ENCODE measurements at places on chromosomes 6 and 20. TPM values are rescaled to one million over a fixed set of nuclear protein-coding genes. Genes with fewer than 3 reads are reported as not detected.

GRCh38 chr6:80388507-80388906 is 282.0 kb downstream of the BCKDHB start:
- no peak for DNase-seq
- no peaks in the 10 kb centered on the region for H3K36me3 ChIP-seq
- H3K27ac ChIP-seq = no peak overlapping the region
- H3K4me1 ChIP-seq = no peaks in the 10 kb centered on the region
- H3K4me3 ChIP-seq = no peak overlapping the region

DNA sequence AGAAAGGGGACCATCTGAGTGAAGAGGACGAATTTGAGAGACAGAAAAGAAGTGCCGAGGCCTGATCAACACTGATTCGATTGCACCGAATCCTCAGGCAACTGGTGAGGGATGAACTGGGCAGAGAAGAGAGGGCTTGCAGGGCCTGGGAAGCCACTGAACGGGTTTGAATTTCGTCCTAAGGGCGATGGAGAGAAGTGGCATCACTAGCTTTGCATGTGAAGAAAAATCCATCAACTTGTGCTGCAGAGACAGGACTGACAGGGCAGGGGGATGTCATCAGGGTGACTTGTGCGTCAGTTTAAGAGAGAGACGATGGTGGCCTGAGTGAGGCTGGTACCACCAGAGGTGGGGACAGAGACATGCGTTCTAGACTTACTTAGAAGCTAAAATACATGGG is 73.7 kb upstream of the SLC22A23 start:
- H3K4me1 ChIP-seq = peaks cover 12% of the 10 kb centered on the region
- no peak overlapping the region for H3K27ac ChIP-seq
- no peak for DNase-seq
- no peaks in the 10 kb centered on the region for H3K36me3 ChIP-seq
- no peak overlapping the region for H3K4me3 ChIP-seq

- peak overlapping the region; percentile 39 for H3K27ac ChIP-seq
- H3K36me3 ChIP-seq = no peaks in the 10 kb centered on the region
- no peaks in the 10 kb centered on the region for H3K27me3 ChIP-seq
- H3K4me1 ChIP-seq = peaks cover 18% of the 10 kb centered on the region
These were observed 132.7 kb upstream of the LRFN2 start for GRCh38 chr6:40719671-40720374.

DNA sequence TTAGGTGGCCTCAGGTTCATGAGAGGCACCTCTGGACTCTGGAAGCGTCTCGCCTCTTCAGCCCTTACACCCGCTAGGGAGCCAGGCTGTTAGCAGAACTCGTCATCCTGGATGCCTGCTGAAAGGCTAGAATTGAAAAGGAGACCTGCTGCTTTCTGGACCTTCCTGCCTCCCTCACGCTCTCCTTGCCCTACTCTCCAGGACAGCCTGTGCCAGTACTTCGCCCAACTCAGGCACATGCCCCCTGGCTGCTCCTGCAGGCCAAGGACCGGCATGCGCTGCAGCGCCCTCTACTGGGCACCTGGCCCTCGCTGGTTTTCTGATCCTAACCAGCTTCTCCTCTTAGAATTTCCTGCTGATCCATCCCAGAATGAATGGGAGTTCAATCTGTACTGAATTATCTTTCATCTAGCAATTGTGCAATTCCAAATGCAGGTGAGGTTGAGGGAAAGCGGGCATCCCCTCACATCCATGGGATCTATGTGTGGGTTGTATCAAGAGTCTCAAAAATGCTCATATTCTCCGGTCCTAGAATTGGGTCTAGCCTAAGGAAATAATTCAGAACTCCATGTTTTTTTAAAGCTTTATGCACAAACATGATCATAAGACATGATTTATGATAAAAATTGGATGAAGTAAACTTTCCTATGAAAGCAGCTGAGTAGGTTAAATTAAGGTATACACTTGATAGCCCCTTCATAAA is 78.0 kb downstream of the PTPN1 start:
- no peak overlapping the region for H3K4me3 ChIP-seq
- DNase-seq = peak; percentile 76
- H3K4me1 ChIP-seq = no peaks in the 10 kb centered on the region
- no peak overlapping the region for H3K27ac ChIP-seq
- H3K27me3 ChIP-seq = no peaks in the 10 kb centered on the region

GRCh38 chr6:113629975-113630737 is 227.0 kb upstream of the MARCKS start:
- peaks cover 47% of the 10 kb centered on the region for H3K4me1 ChIP-seq
- DNase-seq = peak; percentile 73
- peak overlapping the region; percentile 89 for H3K27ac ChIP-seq
- no peaks in the 10 kb centered on the region for H3K27me3 ChIP-seq
- no peak overlapping the region for H3K4me3 ChIP-seq

- peaks cover 18% of the 10 kb centered on the region for H3K4me1 ChIP-seq
- no peak overlapping the region for H3K4me3 ChIP-seq
- DNase-seq = peak; percentile 74
- H3K27ac ChIP-seq = peak overlapping the region; percentile 81
- no peaks in the 10 kb centered on the region for H3K27me3 ChIP-seq
These were observed 2.7 kb upstream of the MCCD1 start for GRCh38 chr6:31525932-31526591.

GRCh38 chr6:105595829-105596228 is 192.9 kb upstream of the PREP start:
- no peaks in the 10 kb centered on the region for H3K27me3 ChIP-seq
- no peaks in the 10 kb centered on the region for H3K36me3 ChIP-seq
- DNase-seq = peak; percentile 17
- peak overlapping the region; percentile 61 for H3K27ac ChIP-seq
- H3K4me1 ChIP-seq = peaks cover 68% of the 10 kb centered on the region

DNA sequence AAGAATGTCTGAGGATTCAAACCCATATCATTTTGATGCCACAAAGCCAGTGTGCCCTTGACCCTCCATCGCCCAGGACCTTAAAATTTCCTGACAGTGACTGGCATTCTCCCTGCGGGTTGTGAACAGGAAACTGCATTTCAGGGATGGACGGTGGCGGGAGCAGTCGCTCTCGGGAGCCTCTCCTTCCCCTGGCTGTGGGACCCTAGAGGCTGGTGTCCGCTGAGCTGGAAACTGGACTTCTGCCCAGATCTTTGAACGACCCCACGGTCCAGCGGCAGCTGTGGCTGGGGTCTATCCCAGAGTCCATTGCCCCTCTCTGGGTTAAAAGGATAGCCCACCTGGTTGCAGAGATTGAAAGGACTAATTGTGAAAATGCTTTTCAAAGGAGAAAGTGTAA is 1.4 kb upstream of the SEC63 start:
- peaks cover 14% of the 10 kb centered on the region for H3K4me1 ChIP-seq
- H3K27ac ChIP-seq = no peak overlapping the region
- no peaks in the 10 kb centered on the region for H3K27me3 ChIP-seq
- DNase-seq = no peak

- peak; percentile 71 for DNase-seq
- H3K4me3 ChIP-seq = no peak overlapping the region
- H3K36me3 ChIP-seq = no peaks in the 10 kb centered on the region
- H3K27ac ChIP-seq = no peak overlapping the region
- no peaks in the 10 kb centered on the region for H3K27me3 ChIP-seq
These were observed 36.8 kb downstream of the TSPYL4 start for GRCh38 chr6:116217069-116217468.

GRCh38 chr6:166008441-166009369 is 158.9 kb downstream of the TBXT start:
- no peaks in the 10 kb centered on the region for H3K36me3 ChIP-seq
- H3K27me3 ChIP-seq = no peaks in the 10 kb centered on the region
- peak; percentile 82 for DNase-seq
- peak overlapping the region; percentile 71 for H3K4me3 ChIP-seq
- peaks cover 33% of the 10 kb centered on the region for H3K4me1 ChIP-seq

DNA sequence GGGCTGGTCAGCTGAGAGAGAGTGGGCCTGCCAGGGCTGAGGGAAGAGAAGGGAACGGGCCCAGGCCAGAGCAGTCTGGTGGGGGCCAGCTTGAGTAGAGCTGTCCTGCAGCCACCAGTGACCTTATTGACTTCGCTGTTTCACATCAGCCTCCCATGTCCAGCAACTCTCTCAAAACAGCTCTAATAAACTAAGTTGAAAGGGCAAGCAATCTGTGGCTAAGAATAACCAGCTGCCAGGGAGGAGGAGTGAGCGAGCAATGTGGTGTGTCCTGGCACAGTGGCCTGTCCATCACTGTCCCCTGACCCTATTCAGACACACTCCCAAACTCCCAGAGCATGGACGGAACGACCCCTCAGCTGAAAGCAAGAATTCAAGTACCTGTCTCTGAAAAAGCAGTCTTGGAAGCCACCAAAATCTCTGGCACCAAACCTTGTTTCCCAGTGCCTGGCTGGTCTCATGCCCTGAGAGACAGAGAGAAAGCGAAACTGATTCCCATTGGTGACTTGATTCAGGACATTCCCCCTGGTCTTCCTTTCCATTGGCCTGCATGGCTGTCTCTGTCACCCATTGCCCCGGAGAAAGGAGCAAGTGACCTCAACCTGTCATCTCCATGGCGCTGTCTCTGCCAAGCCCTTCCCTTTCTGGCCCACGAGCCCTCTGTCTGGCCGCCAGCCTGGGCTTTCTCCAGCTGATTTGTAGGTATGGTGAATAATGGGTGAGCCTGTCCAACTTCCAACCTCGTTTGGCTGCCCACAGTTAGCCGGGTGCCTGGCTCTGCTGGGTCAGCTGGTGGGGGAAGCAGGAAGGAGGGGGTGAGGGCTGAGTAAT is at the start of gene DDO:
DDO (minus strand) TSS at position 490 of the 831 bp plus-strand sequence. CDS start 2,113 bp downstream, outside the sequence.
- no peaks in the 10 kb centered on the region for H3K27me3 ChIP-seq
- peak; percentile 9 for DNase-seq
- H3K4me3 ChIP-seq = no peak within 1 kb of the TSS
- no peaks in the 10 kb centered on the region for H3K36me3 ChIP-seq

GRCh38 chr6:135594000-135594399 is 96.5 kb upstream of the AHI1 start:
- H3K4me1 ChIP-seq = no peaks in the 10 kb centered on the region
- no peak for DNase-seq
- no peak overlapping the region for H3K4me3 ChIP-seq
- no peaks in the 10 kb centered on the region for H3K27me3 ChIP-seq
- H3K36me3 ChIP-seq = no peaks in the 10 kb centered on the region
- H3K27ac ChIP-seq = no peak overlapping the region

DNA sequence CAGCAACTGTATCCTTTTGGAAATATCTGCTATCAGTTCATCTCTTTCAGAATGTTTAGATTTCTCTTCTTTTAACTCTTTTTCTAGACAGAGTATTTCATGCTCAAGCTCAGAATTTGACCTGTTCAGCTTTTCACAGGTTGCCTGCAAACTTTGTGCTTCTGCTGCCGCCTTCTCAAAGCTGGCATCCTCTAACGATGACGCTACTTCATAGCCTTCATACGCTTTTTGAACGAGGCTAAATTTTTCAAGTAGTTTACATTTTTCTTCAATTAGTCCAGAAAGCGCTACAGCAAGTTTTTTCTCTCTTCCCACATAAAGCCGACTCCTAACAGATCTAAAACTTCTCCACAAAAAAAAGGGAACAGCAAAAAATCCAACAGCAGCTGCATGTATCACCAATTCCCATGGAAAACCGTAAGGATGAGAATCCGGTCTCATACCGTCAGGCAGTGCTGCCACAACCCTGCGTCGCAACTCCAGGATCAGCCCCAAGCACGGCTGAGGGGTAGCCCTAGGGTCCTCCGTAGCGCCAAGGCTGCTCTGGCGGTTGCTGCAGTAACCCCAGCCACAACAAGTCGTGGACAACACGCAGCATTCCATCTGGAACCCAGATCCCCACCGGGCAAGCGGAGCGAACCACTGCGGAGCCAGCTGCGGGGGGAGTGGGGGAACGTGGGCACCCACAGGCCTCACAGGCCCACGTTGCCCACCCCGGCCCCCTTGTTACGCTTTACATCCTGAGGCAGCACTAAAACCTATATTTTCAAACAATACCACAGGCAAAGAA is 30.6 kb downstream of the DACT2 start:
- H3K36me3 ChIP-seq = no peaks in the 10 kb centered on the region
- DNase-seq = no peak
- no peaks in the 10 kb centered on the region for H3K4me1 ChIP-seq
- H3K27me3 ChIP-seq = no peaks in the 10 kb centered on the region

GRCh38 chr6:101444717-101445116 is 51.2 kb downstream of the GRIK2 start:
- H3K27ac ChIP-seq = no peak overlapping the region
- H3K36me3 ChIP-seq = no peaks in the 10 kb centered on the region
- no peak overlapping the region for H3K4me3 ChIP-seq
- no peak for DNase-seq

- no peaks in the 10 kb centered on the region for H3K36me3 ChIP-seq
- no peaks in the 10 kb centered on the region for H3K4me1 ChIP-seq
- no peak overlapping the region for H3K27ac ChIP-seq
These were observed 44.3 kb downstream of the OSTM1 start for GRCh38 chr6:108030211-108030610.

DNA sequence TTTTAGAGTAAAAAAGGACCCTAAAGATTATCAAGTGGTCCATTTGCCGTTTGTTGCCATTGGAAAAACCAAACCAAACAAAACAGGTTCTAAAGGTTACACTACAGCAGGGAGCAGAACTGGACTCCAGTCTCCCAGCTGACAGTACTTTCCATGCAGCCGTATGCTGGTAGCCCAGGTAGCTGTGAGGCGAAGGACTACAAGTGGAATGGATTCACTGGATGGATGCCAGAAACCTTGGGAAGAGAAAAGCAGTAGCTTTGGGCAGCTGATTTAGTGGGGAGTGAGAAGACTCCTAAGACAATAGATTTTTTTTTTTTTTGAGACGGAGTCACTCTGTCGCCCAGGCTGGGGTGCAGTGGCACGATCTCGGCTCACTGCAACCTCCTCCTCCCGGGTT is 88.3 kb downstream of the SASH1 start:
- no peak overlapping the region for H3K4me3 ChIP-seq
- no peak for DNase-seq
- H3K36me3 ChIP-seq = no peaks in the 10 kb centered on the region
- H3K27me3 ChIP-seq = no peaks in the 10 kb centered on the region

DNA sequence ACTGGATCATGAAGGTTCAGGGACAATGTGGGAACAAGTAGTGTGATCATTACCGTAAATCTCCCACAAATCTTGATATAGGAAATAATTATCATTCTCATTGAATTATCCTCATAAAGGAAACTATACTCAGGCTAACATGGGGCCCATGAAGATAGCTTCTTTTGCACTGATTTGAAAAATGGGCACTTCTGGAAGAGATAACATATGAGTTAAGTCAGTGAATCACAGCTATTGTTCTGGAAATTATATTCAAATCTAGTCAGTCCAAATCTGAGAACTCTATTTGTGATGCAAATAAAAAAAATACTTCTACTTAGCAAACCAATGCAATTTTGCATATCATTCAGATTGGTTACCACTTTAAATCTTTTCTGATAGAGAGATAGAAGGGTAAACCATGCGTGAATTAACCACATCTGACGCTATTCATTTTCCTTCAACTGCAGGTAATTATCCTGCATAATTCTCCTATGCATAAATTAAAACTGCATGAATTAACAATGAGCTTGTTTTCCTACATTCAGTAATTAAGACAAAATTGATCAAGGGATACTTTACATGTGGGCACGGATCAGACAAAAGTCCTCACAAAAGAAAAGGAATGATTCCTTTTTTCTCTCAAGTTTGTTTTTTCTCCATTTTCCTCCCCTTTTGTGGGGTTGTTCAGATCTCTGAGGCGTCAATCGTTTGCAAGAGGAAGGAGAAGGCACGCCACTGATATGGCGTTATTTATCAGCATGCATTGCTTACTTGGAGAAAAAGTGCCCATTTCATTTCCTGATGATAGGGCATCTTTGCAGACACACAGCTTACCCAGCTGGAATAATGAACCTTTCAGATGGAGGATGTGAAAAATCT is 36.4 kb downstream of the RIPOR2 start:
- no peak for DNase-seq
- H3K27ac ChIP-seq = no peak overlapping the region
- no peaks in the 10 kb centered on the region for H3K27me3 ChIP-seq
- no peaks in the 10 kb centered on the region for H3K36me3 ChIP-seq

CLPSL2 gene
- polyA plus RNA-seq = not detected

C20orf141 gene
- not detected for polyA plus RNA-seq

CEP162 gene
- polyA plus RNA-seq = 3.3 TPM

TUBE1 gene
- polyA plus RNA-seq = 39.0 TPM

POPDC3 gene
- 48.6 TPM for polyA plus RNA-seq

VPS52 gene
- 35.3 TPM for polyA plus RNA-seq

BFSP1 gene
- 0.25 TPM for polyA plus RNA-seq

SLC2A10 gene
- polyA plus RNA-seq = 26.2 TPM

Measured in GM23248 (cell line).